Adrenal gland (tissue), 19 donors: ENCODE measurements at places on chromosomes 6 and 20. TPM values are rescaled to one million over a fixed set of nuclear protein-coding genes. Genes with fewer than 3 reads are reported as not detected.

GRCh38 chr6:137227871-137228302 is 8.7 kb upstream of the IFNGR1 start:
- DNase-seq: no peak

GRCh38 chr20:62669249-62669648 is 26.9 kb downstream of the SLCO4A1 start:
- no peak for DNase-seq

DNA sequence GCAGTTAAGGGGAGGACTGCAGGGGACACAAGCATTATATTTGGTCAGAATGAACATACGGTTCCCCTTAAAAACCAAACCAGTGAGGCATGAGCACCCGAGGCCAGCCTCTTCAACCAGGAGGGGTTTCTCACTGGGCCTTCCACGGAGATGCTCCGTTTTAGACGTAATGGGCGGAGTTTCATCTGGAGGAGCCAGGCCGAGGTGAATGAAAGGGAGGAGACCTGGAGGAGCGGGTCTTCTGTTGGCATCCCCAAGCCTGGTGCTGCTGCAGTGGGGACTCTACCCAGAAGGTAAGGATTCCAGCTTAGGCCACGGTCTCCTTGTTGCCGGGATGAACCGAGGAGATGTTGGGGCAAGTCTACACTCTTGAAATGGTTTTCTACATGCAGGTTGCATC is 47.4 kb downstream of the ADNP start:
- DNase-seq: no peak

DNA sequence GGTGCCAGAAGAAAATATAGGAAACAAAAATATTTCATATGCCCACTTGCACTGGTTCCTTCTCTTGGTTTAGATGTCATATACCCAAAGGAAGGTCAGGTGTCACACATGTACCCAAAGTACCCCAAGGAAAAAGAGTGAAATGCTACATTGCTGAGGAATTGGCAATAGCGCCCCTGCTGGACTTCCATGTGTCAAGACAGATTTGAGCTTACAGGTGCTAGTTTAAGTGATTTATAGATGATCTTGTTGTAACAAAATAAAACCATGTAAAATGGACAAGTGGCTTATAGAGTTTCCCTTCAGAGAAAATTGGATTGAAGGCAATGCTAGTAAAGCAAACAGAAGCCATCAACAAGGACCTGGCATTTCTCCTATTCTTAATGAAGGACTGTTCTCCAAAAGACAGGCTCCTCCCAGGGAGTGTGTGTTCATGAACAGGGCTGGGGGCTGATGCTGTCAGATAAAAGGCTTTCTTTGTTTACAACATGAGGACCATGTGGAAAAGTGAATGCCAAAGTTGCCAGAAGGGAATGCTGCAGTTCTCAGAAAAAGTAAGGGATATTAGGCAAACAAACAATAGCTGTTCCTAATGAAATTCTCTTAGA is 64.3 kb upstream of the PAK5 start:
- no peak for DNase-seq

GRCh38 chr6:63066055-63066704 is 145.1 kb upstream of the FKBP1C start:
- no peak for DNase-seq

- DNase-seq: no peak
Measured at GRCh38 chr20:10167040-10167439, 51.6 kb upstream of the SNAP25 start.

The CALHM4 gene
- not detected for polyA plus RNA-seq

DNA sequence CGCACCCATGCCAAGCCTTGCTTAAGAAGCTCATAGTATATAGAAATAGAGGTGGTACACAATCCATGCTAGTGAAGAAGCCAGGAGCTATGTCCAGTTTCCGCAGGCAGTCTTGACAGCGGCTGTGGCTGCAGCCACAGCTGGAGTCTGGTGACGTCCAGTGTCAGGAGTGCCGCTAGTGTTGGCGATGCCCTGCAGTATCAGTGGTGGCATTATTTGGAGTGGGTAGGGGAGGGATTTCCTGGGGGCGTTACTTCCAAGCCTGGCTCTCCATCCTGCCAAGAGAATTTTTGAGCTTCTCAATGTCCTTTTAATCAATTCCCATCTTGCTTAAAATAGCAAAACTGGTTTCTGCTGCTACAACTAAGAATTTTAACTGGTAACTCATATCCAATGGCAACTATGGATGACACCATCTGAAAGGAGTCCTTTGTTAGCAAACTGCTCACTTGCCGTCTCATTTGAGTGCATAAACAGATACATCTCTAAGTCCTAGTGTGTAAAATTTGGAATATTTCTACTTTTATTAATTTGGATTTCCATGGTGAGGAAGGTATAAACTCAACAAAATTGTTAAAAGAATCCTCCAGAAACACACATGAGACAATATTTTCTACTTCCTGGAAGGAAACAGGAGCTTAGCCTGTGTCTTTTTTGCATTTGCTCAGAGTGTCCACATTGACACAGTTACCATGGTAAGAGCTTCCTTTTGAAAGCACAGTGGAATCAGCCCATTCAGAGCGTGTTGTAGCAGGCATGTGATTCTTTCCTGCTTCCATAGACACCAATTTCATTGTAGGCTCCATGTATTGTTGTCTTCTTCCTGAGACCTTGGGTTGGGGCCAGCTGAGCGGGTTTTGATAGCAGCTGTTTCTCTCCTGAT is 44.6 kb upstream of the PXDC1 start:
- peak; percentile 84 for DNase-seq

The RTEL1 gene
- 70.8 TPM for polyA plus RNA-seq

- DNase-seq: no peak
Measured at GRCh38 chr20:47614703-47615309, 113.1 kb downstream of the NCOA3 start.

DNA sequence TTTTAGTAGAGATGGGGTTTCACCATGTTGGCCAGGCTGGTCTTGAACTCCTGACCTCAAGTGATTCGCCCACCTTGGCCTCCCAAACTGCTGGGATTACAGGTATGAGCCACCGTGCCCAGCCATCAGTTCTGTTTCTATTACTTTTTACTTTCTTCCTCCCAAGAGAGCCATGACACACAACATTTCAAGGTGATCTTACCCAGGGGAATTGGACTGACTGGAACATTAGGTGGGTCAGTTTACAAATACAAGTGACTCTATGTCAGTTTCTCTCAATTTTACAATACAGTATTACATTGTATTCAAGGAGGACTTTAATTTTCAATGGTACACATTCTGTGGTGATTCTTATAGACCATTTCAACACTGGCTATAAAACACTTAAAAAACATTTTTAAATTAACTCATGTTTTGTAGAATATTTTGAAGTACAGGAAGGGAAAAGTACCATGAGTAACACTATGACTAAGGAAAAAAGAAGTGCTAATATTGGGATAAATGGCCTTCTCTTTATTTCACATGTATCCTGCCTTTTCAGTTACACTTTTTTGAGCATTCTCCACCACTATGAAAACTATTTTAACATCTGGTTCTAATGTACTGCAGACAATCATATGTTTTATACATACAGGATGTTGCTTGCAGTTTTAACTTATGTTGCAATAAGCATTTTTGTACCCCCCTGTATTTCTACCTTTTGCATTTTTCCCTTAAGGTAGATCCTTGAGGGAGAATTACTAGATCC is 8.4 kb downstream of the TPBG start:
- no peak for DNase-seq

DNA sequence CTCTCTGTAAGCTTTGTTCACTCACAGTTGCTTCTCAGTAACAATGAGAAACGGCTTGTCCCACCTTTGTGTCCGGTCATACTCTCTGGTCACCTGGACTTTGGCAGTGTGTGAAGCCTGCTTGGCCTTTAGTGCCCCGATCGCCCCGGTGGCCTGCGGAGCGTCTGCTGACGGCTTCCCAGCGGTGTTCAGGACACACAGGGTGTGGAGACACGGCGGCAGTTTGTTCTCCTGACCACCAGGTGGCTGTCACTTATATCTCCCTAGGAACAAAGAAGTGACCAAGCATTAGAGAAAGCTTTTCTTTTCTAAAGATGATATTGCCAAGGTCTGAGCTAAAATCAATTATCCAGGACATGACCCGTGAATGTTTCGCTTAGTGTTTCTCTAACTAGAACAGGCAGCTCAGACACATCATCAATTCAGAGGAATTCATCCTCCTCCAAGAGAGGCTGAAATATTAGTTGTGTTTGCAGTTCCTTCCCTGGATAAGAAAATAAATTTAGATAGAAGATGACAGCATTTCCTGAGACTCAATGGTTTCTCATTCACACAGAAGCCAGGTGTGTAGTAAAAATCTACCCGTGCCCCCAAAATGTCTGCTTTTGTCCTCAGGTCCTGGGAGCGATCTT is 167.4 kb upstream of the THBS2 start:
- peak; percentile 71 for DNase-seq

DNA sequence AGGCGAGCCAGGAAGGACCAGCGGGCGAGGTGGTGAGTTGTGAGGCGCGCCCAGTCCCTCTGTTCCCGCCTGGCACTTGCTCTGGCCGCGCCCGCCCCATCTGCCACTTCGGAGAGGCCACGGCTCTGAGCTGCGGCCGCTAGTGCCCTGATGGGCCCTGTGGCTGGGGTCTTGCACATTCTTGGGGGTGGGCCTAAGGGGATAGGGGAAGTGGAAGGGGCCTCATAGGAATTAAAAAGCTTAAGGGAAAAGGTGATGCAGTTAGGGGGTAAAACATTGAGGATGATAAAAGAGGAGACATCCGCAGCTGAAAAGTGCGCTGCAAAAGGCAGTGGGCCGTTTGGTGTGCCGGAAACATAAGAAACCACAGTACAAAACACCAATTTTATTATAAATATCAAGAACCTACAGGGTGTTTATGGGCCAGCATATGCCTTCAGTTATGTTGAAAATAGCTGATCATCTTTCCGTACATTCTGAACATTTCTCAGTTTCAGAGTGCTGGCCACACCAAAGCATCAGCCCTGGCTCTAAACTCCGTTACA is 1.1 kb upstream of the PSMB8 start:
- DNase-seq: no peak

The EYA2 gene
- polyA plus RNA-seq: 2.2 TPM

The SLC16A10 gene
- polyA plus RNA-seq: 4.6 TPM

DNA sequence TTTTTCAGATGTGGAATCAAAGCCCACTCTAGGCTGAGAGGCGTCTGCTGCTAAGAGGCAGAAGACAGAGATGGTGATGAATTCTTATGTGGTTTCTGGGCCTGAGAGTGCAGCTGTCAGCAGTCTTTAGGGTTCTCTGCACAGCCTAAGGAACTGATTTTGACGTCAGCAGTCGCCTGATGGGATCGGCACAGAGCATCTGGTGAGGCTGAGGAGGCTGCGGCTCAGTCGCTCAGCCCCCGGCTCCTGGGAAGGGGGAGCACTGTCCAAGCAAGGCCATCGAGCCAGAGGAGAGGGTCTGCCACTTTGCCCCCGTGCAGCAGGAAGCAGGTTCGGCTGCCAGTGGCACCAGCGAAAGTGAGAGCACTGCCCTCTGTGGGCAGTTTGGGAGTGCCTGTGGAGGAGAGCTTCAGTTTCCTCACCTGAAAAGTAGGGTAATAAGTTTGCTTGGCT is 92.5 kb downstream of the TCP11 start:
- DNase-seq: peak; percentile 59

- DNase-seq: peak; percentile 67
Measured at GRCh38 chr6:44655412-44656342, 268.2 kb downstream of the CDC5L start.

GRCh38 chr6:119476554-119476953 is 127.0 kb upstream of the MAN1A1 start:
- DNase-seq: no peak

The HLA-DQA2 gene
- polyA plus RNA-seq: not detected

DNA sequence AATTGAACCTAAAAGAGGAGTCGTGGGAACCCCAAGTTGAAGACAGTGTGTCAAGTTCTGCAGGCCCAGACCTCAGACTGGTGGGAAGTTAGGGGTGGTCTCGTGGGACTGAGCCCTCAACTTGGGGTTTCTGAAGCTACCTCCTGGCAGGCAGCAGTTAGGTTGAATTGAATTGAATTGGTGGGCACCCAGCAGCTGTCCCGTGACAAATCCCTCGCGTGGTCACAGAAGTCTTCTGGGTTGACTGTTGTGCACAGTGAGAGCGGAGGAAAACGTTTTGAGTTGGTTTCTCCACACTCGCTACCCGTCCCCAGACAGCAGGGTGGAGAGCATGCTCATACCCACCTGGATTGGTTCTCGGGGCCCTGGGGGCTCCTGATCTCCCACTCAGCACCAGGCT is 12.9 kb downstream of the SLC4A11 start:
- no peak for DNase-seq

The PI3 gene
- polyA plus RNA-seq: 1.0 TPM

DNA sequence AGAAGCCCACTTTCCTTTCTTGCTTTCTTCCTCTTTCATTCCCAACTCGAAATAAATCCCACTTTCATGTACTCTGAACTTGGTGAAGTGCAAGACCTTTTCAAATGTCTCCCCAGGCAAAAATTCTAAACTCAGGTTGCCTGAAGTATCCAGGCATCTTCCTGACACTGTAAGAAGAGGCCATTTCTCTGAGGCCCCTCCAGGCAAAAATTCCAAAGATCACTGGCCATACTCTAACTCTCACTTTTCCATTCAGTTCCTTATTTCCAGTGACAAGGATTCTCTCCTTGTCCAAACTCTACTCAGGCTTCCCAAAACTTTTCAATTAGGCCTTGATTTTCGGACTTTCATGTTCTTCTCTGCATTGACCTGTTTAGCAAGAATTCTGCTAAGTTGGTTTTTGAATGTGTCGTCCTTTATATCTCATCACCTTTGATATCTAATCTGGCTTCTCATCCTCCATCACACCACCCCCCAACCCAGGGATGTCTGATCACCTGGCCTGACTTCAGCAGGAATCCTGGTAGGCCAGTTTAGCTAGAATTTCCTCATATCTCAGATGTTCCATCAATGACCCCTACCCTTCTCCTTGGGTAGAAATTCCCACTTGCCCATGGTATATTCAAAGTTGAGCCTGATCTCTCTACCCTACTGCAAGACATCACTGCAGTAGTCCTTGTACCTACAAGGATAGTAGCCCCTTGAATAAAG is 124.9 kb downstream of the RCAN2 start:
- DNase-seq: no peak

The DEFB132 gene
- 0.03 TPM for polyA plus RNA-seq

The OVOL2 gene
- polyA plus RNA-seq: not detected

GRCh38 chr6:453152-453551 is 61.6 kb downstream of the IRF4 start:
- DNase-seq: no peak

GRCh38 chr6:155054491-155055250 is 59.6 kb downstream of the TIAM2 start:
- DNase-seq: no peak

DNA sequence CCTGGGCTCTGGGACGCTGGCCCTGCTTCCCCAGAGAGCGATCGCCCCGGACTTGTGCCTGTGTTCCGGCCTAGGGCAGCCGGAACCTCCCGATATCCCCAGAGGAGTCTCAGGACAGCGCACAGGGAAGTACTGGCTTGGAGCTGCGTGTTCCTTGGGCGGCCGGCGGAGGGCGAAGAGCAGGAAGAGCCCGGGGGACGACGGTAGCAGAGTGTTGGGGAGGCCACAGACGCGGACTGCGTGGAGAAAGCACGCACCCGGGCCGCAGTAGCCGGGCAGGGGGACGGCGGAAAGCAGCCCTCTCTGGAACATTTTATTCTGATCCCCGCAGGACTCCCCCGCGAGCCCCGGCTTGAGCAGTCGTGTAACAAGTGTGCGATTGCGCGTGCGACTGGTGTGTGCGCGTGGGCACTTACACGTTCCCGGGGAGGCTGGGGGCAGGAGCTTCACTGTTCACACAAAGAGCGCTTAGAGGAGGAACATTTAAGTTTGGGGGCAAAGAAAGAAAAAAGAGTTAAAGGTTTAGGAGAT is 36.1 kb downstream of the NCR2 start:
- peak; percentile 28 for DNase-seq

GRCh38 chr6:75145211-75145610 is 60.6 kb downstream of the COL12A1 start:
- DNase-seq: no peak

GRCh38 chr20:33840160-33840559 is 29.0 kb downstream of the CHMP4B start:
- no peak for DNase-seq

The UBE2V1 gene
- 78.7 TPM for polyA plus RNA-seq
